Renal cortex interstitium (tissue), 15 donors: ENCODE measurements at places on chromosomes 7 and 10.
A peak's percentile ranks its signal among the peaks of the same experiment; 100 is the strongest.

DNA sequence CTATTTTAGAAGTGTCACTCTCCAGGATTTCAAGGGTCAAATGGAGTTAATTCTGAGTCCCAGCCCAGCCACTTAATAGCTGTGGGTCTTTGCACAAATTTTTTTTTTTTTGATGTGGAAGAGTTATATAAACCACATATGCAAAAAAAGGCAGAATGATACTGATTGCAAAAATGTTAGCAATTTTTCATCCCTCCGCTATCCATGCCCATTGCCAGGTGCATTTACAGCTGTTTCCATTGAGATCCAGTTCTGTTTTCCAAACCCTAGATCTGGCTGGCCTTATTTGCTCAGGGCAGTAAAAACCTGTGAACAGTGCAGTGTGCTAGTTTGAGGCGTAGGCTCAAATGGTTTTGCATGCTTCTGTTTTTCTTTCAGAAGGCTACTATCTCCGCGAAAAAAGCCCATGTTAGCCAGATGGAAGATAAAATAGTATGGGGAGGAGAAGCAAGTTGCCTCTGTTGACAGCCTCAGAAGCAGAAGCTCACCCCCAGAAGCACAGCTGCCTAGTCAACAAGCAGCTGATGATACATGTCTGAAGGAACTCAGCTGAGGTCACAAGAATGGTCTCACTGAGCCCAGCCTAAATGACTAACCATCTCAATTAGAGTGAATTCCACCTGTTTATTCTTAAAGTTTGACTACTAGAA lies 997 bp upstream of the ZNF138 start:
- DNase-seq, result no peak

- no peak for DNase-seq
Measured at GRCh38 chr10:132301371-132302330, 6.1 kb downstream of the STK32C start.

DNA sequence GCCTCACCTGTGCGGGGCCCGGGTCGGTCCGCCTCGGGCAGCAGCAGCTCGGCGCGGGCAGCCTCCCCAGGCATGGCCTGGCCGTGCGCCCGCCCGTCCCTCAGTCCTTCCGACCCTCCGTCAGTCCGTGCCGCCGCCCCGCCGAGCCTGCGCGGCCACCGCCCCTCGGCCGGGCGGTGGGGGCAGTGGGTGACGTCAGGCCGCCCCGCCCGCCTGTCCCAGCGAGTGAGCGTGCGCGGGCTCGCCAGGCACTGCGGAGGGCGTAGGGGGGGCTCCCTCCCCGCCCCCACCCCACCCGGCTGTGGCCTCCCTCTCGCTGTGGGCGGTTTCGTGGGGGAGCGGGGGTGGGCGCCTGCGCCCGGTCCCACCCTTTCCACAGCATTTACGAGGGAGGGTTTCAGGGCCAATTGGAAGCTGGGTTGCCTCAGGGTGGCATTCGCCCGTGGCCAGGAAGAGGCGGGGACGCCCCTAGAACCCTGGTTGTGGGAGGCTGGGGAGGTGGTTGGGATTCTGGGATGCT lies at the start of gene NACAD:
TSS of gene NACAD (minus strand) at position 149 of the 520 bp plus-strand sequence. CDS start at position 74, 75 bp downstream.
- peak; percentile 15 for DNase-seq

DNA sequence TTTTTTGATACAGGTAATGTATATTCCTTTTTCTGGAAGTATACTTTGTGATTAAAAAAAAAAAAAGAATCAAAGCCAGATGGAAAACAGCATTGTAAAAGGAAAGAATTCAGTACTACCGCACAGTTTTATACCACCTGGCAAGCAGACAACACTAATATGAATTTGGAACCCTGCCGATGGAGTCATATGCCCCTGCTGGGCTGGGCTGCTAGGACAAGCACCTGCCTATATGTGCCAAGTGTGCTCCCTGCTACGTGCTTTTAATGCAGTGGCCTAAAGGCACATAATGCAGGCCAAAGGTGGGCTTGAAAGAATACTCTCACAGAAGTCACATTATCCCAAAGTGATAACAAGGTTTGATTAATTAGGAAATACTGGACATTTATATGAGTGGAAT lies 29.8 kb upstream of the WAC start:
- DNase-seq, result no peak

DNA sequence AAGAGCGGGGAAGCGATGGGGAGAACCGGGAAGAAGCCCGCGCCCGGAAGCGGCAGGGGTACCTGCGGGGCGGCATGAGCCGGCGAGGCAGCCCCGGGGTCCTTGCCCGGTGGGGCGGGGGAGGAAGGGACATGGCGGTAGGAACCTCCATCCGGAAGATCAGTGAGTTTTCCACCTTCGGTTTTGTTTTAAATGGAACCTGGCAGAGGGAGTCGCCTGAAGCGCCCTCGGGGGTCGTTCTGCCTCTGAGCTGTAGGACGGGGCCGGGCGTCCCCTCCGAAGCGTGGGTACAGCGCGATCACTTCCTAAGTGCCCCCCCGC lies 471 bp downstream of the PFKP start:
- DNase-seq, result no peak

DNA sequence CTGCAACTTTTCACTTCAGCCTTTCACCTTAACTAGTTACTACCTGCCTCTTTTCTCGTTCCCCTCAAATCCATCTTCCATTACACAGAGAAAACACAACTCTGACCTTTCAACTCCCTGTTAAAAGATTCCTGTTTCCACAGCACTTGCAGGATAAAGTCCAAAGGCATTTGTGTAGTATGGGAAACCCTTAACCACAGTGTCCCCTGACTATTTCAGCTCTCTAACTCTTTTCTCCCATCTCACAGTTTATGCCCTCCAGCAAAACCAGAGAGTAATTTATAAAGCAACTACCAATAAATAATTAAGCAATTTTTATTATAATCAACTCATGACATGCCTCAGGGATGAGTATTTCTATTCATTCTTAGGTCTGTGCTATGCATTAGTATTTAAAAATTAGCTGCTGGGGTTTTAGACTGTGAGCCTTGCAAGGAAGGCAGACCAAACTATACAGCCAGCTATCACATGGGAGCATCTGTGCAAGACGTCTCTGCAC lies 51.0 kb downstream of the COL1A2 start:
- no peak for DNase-seq

DNA sequence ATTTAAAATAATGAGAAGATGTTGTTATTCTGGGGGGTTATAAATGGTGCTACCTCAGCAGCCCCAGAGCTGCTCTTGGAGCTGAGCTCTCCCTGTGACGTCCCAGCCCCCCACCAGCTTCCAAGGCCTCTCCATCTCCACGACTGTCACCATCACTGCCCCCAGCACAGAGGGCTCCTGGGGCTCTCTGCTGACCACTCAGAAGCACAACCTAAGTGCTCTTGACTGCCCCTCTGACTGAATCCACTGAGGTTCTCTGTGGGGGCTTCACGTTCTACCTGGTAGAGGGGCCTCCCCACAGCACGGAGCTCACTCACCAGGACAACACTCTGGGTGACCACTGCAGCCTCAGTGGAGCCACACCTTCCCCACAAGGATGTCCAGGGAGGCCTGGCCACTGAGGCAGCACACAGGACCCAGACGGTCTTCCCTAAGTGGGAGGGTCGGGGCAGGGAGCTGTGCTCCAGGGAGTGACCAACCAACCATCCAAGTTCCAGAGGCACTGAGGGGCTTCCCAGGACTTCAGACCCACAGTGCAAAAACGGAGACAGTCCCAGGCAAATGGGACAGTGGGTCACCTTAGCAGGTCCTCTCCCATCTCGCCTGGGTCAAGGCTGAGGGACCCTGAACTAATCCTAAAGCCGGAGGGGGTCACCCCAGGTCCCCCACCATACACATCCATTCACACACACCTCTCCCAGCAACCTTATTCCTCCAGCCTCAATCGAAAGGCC lies 121.0 kb upstream of the PPP2R2D start:
- DNase-seq, result no peak

- no peak for DNase-seq
Measured at GRCh38 chr10:114879541-114880158, 58.1 kb downstream of the FHIP2A start.

DNA sequence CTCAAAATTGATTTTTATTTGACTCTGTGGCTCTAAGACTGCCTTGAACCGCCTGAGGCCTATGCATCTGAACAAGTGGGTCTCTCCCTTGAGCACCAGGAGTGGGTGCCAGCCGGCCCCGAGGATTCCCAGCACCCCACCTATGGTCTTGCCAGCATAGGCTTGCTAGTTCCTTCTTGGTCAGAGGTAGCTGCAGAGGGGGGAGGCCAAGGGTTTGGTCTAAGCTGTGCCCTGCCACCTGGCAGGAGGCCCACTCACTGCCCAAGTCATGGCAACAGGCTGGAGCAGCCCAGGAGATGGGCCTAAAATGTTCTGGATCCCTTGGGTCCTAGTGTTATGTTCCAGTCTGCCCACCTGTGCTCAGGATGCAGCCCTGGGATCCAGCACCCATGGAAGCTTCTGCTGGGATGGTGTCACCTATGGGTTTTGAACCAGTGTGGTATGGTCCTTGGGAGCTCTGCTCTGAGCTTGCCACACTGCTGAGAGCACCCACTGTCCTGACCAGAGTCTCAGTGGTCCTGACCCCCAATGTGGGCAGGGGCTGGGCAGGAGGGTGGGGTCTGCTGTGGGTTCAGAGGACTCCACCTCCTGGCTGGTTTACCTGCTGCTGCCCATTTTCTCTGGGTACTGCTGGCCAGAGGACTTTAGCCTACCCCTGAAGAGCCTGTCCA lies 12.6 kb downstream of the YKT6 start:
- no peak for DNase-seq

DNA sequence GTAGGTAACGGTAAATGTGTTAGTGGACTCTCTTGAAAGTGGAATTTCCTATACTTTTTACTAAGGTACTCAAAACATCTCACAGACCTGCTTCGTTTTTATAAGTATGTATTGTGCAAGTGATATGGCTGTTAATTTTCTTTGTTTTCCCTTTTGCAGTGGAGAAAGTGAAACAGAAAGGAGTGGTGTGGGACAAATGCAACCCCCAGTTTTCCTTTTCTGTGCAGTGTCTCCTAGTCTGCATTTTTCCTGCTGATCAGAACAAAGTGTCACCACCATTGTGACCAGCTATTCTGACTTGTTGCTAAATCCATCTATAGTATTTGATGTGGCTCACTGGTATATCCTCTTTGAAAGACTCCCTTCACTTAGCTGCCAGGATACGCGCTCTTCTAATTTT lies 410.0 kb downstream of the EXOC4 start:
- DNase-seq, result no peak

- DNase-seq, result no peak
Measured at GRCh38 chr10:11517150-11517549, 94.3 kb downstream of the USP6NL start.

- no peak for DNase-seq
Measured at GRCh38 chr10:97543025-97543546, 29.5 kb upstream of the ANKRD2 start.

DNA sequence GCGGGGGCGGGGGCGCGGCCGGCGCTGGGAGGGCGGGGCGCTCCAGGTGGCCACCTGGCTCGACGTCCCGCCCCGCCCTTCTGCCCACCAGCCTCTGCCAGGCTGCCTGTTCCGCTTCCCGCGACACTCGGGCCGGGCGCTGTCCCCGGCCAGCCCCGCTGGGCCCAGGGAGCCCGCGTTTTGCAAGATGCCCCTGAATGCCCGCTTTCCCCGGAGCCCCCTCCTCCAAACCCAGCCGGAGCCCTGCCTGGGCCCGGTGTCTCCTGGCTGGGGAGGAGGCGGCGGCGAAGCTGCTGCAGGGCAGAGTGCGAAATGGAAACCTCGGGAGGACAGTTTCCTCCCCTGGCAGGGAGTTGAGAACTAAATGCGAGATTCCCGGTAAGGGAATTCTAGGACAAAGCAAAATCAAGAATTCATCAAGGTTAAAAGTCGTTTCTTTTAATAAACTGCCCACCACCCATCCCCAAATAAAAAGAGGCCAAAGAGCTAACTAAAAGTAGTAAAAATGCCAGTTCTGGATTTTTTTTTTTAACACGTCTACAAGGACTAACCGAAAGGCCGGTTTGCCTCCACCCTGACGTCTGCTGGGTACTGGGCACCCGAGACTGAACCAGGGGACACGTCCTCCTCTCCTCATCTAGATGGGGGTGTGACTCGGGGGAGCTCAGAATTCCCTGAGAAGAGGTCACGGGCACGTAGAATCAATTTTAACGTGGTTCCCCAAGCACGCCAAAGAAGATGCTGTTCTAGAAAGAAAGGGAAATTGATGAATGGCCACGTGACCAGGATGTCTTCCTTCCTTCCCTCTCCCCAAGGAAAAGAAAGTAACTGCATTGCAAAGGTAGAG lies 200.4 kb upstream of the NFE2L3 start:
- DNase-seq, result no peak

DNA sequence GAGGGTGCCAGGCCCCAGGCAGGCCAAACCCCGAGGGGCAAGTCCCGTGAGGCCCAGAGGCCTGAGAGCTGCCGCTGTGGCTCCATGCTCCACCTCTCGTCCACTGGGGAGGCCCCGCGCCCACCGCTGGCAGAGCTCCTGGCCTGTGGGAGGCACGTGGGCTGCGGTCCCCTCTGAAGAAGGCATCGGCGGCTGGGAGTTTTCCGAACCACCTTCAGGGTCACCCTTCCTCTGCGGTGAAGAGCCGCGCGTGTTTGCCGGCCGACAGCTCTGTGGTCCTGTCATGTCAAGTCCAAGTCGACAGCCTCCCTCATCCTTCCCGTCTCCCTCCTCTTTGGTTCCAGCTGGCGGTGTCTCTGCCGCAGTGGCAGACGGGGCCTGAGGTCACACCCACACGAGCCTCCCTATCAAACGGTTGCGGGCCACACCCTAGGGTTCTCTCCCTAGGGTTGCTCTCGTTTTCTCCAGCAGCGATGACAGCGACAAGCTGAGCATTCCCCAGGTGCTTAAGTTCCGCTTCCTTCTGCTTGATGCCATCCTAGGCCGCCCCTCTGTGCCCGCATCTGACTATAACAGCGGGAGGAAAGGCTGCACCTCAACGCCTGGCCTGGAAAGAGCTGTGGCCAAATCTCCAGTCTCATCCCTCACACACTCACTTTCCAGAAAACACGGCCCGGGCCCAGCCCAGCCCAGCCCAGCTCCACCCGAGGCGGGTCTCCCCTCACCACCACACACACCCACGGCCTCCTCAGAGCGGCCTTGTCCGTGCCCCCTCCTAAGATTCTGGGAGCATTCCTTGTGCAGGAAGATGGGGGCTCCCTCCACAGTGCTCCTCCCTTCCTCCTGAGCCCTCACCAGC lies 185.0 kb downstream of the ELFN1 start:
- DNase-seq, result no peak

- DNase-seq, result no peak
Measured at GRCh38 chr7:145183069-145183468, 347.2 kb upstream of the TPK1 start.

DNA sequence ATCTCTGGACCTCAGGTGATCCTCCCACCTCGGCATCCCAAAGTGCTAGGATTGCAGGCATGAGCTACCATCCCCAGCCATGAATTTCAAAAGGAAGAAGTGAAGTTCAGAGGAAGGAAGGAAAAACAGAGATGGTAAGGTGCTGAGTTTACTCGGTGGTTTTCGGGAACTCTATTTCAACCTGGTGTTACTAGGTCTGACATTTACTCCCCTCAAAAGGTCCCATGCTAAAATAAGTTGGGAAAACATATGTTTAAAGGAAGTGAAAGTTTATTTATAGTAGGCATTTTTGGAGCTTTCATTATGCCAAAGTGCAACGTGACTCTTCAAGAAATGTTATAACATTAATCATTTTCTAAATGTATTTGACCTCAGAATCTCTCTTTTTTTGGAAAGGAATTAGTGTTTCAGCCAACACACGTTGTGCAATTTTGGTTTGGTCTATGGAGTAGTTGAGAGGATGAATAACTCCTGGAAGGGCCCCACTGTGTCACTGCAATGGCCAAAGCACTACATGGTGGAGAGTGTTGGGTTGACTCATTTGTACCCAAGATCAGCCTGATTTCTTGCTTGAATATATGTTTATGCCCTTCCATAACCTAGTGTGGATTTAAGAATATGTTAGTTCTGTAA lies 114.7 kb upstream of the FAM171A1 start:
- DNase-seq, result no peak
